ENCODE measurements at places on chromosomes 5 and 9.

DNA sequence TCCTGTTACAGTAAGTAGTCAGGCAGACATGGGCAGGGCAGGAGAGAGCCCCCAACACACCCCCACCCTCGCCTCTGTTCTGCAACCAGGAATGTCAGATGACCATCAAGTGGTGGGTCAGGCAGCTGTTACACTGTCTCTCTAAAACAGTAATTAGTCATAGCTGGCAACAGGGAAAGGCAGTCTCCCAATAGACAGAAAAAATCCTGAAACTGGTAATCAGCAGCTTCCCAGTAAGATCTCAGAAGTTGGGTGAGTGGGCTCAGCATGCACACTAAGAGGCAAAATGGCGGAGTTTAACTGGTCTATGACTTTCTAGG is 90.2 kb downstream of the C5orf15 start:
- no peak for DNase-seq

DNA sequence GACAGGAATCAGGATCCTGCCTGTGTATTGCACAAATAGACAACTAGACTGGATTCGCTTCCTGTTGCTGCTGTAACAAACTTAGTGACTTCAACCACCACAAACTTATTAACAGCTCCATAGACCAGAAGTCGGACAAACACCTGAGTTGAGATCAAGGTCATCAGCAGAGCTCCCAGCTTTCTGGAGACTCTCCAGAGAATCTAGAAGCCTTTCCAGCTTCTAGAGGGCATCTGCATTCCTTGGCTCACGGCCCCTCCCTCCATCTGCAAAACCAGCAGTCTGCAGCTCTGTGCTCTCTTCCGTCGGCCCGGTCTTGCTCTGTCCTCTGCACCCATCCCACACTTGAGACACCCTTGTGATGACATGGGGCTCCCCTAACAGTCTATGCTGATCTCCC is 99.1 kb downstream of the KCNT1 start:
- DNase-seq = no peak

GRCh38 chr5:153618867-153619266 is 128.4 kb downstream of the GRIA1 start:
- DNase-seq = peak; percentile 70

DNA sequence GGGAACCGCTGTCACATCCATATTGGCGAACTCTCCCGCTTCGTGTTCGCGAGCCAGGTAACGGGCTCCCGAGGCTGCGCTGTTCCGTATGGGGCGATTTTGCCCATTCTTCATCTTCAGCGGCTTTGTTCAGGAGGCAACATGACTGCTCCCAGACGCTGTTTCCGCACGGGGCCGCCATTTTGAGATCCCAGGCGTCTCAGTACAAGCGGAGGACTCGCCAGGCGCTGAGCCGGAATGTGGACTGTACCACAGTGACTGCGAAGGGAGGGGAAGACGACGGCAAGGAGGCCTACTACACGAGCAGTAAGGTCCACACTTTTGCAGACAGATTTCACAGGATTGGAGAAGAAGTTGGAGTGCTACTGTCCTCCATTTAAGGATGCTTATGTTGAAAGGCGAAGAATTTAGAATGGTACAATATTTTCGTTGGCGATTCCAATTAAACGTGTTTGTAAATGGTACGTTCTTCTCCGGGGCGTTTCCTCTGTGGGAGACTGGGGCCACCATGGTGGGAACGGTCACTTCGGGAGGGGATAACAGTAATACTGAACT is 41.6 kb upstream of the ZNF300 start:
- peak; percentile 16 for DNase-seq

DNA sequence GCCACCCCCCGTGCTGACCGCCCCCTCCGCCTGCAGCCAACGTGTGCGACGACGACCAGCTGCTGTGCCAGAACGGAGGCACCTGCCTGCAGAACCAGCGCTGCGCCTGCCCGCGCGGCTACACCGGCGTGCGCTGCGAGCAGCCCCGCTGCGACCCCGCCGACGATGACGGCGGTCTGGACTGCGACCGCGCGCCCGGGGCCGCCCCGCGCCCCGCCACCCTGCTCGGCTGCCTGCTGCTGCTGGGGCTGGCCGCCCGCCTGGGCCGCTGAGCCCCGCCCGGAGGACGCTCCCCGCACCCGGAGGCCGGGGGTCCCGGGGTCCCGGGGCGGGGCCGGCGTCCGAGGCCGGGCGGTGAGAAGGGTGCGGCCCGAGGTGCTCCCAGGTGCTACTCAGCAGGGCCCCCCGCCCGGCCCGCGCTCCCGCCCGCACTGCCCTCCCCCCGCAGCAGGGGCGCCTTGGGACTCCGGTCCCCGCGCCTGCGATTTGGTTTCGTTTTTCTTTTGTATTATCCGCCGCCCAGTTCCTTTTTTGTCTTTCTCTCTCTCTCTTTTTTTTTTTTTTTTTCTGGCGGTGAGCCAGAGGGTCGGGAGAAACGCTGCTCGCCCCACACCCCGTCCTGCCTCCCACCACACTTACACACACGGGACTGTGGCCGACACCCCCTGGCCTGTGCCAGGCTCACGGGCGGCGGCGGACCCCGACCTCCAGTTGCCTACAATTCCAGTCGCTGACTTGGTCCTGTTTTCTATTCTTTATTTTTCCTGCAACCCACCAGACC is 80.2 kb downstream of the NTNG2 start:
- DNase-seq = no peak

Data from kidney capillary endothelial cell (primary cell).